ENCODE measurements at places on chromosomes 2 and 18.

GRCh38 chr2:158692372-158693103, 102.6 kb upstream of the DAPL1 start:
- DNase-seq: no peak

DNA sequence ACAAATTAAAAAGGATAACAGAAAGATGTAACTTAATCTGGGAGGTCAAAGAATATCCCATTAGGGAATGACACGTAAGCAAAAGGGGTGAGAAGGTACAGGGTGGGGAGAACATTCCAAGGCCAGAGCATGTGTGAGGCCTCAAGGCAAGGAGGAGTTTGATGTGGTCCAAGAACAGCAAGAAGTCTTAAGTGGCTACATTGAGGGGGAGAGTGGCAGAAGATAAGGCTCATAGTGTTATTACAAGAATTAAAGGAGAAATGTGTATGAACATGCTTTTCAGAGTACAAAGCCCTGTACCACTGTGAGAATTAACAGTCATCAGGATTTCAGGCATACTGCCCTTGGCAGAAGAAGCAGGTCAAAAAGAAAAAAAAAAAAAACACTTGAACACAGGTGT, 174.4 kb upstream of the ERBB4 start:
- DNase-seq: no peak

- no peak for DNase-seq
Measured at GRCh38 chr18:71727909-71728308, 816.2 kb downstream of the CBLN2 start.

DNA sequence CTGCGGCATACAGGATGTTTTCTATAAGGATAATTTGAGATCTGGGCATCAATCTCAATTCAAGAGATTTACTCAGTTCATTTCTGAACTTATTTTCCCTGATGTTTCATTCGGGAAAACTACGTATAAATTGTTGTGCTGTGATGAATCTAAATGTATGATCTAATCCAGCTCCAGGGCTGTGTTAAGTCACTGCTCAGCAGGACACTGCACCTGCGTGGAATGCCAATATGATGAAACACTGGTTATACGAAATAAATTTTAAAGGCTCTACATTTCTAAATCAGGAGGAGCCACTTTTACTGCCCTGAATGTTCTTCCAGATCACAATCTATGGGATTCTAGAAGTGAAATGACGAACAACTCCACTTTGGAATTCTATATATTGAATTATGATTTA, 259.0 kb downstream of the HNMT start:
- DNase-seq: no peak

GRCh38 chr2:157722580-157723234, 94.0 kb upstream of the ACVR1C start:
- no peak for DNase-seq

DNA sequence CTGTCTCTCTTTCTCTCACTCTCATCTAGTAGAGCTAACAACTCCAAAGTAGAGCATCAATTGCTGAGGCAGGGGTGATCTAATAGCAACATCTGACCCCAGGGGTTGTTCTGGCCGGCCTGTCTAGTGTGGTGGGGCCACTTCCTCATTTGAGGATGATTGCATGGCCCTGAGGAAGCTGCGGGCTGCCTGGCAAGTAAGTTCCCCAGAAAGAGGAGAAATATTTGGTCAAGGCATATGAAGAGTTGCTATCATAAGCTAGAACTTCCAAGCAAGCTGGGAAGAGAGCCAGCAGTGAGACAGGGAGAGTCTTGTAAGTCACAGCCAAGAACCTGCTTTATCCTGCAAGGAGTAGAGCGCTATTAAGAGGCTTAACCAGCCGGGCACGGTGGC, 50.8 kb upstream of the TMEM87B start:
- peak; percentile 78 for DNase-seq

DNA sequence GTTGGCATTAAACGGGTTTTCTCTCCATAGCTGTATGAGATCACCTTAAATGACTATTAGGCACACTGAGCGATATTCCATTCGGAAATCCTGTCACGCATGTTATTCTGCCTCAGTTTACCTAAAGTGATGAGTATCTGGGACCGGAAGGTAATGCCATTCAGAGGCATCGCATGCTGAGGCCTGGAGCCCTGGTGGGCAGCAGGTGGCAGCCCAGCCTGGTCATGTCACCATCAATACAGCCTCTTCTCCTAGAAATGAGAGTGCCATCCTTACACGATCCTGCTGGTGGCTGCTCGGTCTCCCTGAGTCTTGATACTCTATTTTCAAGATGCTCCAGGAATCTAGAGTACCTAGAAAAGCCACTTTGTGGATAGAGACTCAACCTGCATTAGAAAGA, 119.8 kb downstream of the EIPR1 start:
- DNase-seq: no peak

DNA sequence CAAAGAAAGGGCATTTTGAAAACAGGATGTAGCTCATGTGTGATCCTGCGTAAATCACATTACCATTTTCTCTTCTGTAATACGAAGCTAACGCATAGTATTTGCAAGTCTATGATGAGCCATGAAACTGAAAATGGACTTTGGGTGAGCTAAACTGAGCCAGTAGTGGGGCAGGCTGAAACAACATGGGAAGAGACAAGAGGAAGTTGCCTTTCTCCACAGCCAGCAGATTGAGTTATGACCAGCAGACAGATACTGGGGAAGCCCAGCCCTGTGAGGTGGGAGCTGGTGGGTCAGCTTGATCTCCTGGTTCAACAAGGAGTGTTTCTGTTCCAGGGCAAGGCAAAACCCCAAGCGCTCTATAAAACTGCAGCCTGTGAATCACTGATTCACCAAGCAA, 11.8 kb downstream of the CYRIA start:
- DNase-seq: no peak

- no peak for DNase-seq
Measured at GRCh38 chr2:206611191-206611590, 31.1 kb upstream of the FAM237A start.

DNA sequence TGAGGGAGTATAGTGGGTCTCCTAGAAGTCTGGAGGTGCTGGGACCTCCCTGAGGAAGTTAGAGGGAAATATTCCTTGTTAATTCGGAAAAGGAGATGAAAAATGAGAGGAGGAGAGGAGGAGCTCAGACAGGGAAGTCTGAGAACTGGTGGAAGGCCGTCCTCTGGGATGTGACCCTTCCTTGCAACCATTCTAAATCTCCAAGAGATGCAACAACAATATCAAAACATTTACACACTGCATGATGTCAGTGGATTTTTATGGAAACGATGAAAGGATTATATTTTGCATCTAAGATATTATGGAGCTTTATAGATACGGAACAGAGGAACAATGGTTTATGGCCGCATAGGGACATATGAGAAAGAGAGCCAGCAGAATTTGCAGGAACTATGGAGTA, 49.8 kb upstream of the COBLL1 start:
- DNase-seq: no peak

DNA sequence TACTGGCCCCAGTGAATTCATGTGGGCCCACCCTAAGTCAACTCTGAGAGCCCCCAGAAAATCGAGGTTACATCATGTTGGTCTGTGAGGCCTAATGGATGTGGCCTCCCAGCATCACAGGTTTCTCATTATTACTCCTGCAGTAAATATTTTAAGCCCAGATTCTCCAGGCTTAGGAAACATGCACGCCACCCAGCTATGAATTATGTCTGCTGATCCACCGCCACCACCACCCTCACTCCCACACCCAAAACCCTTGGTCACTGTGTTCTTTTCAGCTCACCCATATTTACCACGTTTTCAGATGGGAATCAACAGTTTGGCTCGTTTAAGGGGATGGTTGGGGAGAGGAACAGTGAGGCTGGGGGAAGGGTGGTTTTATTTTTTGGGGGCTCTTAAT, 128.6 kb downstream of the NCK2 start:
- no peak for DNase-seq

DNA sequence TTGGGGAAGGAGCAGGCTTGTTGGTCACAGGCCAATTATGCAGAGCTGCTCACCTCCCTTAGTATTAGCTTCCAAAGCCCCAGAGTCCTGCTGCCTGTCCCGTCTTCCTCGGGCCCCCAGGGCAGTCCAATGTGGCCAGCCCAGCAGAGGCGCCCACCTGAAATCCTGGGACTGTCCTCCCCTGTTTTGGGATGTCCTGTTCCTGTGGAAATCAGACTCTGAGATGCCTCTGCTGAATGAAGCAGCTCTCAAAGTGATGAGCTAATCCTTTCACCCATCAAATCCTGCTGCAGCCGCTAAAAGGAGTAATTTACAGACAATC, 105.3 kb downstream of the CABLES1 start:
- no peak for DNase-seq

- DNase-seq: no peak
Measured at GRCh38 chr2:41187376-41188122, 735.7 kb upstream of the SLC8A1 start.

GRCh38 chr2:176751314-176752227, 461.0 kb upstream of the HNRNPA3 start:
- no peak for DNase-seq

DNA sequence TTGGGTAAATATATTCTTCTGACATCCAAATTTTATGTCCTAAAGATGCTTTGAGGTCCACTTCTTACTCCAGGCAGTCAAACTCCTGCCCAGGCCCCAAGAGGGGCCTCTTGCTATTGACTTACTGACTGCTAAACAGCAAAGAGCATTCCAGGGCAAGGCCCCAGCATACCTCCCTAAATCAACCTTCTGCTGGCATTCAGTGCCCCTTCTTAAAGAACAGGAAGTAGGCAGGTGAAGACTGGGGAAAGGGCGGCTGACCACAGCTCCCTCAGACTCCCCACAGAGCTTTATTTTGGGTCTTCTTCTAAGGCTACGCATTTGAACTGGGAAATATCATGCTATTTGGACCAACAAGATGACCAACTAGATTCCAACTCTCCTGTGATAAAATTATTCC, 68.9 kb downstream of the USP40 start:
- DNase-seq: no peak

DNA sequence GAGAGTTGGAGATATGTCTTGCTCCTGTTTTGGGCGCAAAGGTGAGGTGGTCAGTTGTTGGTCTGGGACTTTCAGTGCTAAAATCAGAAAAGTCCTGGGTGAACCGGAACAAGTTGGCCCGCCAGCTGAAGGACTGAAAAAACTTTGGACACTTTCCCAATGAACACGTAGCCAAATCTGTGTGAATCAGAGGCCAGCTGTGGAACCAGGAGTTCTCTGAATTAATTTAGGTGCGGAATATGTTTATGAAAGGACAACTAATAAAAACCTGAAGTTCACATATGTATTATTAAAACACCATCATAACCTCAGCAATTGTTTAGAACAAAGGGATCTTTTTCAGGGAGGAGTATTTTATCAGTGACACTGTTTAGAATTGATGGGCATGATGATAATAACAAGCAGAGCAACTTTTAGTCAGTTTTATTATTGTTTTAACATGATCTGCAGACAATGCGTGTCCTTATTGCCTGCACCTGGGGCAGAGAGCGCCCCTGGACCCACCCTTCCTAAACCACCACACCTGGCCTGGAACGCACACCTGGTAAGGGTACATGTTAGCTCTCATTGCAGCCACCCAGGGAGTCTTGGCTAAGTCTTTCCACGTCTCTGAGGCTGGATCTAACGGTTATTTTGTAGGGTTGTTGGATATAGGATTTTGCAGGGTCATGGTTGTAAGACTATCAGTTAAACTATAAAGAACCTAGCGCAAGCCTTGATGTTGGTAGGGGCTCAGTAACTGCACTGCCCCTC, 9.9 kb upstream of the ODC1 start:
- no peak for DNase-seq

DNA sequence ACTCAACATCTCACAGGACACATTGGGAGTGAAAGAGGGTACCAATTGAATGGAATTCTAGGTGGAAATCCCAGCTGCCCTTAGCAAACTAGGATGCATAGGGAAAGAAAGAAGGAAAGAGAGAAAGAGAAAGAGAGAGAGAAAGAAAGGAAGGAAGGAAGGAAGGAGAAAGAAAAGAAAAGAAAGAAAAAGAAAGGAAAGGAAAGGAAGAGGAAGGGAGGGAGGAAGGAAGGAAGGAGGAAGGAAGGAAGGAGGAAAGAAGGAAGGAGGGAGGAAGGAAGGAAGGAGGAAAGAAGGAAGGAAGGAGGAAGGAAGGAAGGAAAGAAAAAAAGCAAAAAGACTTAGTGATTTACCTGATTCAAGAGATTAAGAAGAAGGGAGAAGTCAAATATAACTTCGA, 143.9 kb downstream of the SS18 start:
- no peak for DNase-seq

- no peak for DNase-seq
Measured at GRCh38 chr18:36083729-36084128, 16.4 kb upstream of the RPRD1A start.

- DNase-seq: no peak
Measured at GRCh38 chr2:170052151-170052550, 125.8 kb upstream of the MYO3B start.

DNA sequence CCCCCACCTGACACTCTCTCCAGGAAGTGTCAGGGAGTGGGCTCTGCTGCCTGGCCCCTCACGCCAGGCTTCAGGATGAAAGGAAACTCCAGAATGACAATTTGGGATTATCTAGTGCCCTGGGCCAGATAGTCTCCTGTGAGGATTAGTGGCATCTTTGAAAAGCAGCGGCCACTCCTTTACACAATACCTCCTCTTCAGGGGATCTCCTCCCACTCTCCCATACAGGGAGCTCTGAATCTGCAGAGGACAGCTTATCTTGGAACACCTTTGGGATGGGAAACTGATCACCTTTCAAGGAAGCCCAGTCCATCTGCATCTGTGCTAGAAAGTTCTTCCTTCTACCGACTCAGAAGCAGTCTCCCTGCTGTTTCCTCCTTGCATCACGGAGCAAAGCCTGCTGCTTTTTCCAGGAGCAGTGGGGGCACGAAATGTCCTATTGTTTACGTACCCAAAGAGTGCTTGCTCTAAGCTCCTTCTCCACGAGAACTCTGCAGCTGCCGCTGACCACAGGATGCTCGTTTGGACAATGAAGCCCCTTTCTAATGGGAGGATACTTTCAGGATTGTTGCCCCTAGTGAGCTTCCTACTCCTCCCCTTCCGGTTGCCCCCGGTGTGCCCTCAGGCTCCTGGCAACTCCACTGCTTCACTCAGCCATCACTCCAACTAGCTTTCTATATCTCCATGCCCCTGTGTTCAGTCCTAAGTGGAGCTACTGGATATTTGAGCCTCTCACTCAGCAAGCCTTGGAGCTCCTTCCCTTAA, 31.5 kb downstream of the SIX3 start:
- no peak for DNase-seq

- peak; percentile 46 for DNase-seq
Measured at GRCh38 chr2:171923206-171923605, 945 bp downstream of the HAT1 start.
